ENCODE measurements at places on chromosomes 12 and 14.

- no peak for DNase-seq
These were observed 125.9 kb downstream of the EFCAB11 start for GRCh38 chr14:89828471-89829165.

- DNase-seq, result no peak
These were observed 255.8 kb upstream of the CRY1 start for GRCh38 chr12:107349008-107349747.

GRCh38 chr12:28857369-28857768 lies 291.7 kb upstream of the FAR2 start:
- no peak for DNase-seq

DNA sequence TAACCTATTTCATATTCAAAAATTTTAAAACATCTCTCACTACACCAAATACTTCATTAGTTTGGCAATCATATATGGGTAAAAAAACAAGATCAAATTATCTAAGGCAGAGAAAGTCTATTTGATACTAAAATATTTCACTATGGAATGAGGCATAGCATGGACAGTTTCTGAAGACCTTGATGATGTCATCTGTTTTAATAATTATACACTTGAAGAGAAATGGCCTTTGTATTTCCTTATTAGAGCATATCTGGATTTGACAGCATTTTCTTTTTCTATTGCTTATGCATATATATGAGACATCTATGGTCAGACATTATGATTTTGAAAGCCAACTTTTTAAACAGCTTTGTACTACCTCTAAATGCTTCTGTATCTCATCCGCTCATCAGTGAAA lies 88.6 kb downstream of the DDHD1 start:
- DNase-seq, result no peak

DNA sequence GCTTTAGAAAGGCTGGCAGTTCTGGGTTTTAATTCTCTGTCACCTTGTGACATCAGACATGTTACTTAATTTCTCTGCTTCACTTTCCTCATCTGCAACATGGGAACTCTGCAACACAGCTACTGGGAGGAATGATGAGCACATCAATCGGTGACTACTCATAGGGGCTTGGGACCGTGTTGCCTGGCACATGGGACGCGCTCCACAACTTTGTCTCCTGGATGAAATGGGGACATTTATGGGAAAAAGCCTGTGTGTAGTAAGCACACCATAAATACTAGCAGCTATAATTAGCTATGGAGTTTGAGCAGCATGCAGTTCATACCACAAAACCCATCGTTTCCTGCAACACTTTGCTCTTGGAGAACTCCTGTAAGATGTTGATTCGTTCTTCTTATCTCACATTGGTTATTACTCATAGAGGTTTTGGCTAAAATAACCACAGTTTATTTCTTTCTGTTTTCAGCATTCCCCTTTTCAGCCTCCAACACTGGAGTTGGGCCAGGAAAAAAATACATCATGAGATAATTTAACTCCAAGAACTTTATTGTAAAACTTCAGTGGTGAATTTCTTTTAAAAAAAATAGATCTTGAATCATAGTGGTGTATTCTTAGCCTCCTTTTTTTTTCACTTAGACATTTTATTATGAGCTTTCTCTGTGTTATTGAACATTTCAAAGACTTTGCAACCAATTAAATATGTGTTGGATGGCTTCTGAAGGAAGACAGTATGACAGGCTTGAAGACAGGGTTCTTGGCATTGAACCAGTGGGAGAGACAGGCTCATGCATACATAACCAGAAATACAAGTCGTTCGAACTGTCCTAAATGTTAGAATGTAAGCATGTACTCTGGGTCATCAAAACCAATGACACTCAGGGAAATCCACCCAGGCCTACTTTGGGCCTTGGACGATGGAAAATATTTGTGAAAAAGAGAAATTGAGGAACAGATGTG lies 72.7 kb downstream of the RIN3 start:
- no peak for DNase-seq

DNA sequence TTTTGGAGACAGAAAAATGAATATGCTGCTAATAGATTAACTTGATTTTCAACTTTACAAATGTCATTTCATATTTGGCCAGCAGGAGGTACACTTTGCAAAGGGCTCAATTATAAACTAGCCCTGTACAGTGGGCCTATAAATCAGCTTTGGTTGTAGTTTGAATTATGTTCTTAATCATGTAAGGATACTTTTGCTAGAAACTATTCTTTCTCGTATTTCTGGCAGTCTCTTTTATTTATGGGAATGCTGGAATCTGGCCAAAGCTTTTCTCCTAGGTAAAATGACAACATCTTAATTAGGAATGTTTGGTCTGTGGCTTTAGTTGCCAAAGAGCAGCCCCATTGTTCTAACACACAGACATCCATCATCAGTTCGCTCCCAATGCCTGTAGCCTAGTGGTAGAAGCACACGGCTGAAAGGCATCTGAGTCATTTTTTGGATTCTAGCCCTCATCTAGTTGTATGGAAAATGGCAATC lies 1322.3 kb upstream of the SEL1L start:
- DNase-seq, result no peak

DNA sequence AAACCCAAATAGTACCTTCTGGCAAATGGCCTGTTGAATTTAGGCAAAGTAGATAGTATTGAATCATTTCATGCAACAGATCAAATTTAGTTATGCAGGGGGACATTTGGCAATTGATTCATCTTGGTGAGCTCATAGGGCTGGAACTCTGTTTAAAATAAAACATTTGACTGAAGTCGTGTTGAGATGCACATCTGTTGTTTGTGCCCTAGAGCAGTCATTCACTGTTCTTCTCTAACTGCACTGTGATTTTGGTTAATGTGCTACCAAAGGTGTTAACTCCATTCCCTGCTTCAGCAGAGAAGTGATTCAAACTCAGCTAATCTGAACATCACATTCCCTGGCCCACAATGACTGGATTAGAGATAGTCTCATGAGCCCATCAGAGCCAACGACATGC lies 44.0 kb upstream of the CSRP2 start:
- no peak for DNase-seq

DNA sequence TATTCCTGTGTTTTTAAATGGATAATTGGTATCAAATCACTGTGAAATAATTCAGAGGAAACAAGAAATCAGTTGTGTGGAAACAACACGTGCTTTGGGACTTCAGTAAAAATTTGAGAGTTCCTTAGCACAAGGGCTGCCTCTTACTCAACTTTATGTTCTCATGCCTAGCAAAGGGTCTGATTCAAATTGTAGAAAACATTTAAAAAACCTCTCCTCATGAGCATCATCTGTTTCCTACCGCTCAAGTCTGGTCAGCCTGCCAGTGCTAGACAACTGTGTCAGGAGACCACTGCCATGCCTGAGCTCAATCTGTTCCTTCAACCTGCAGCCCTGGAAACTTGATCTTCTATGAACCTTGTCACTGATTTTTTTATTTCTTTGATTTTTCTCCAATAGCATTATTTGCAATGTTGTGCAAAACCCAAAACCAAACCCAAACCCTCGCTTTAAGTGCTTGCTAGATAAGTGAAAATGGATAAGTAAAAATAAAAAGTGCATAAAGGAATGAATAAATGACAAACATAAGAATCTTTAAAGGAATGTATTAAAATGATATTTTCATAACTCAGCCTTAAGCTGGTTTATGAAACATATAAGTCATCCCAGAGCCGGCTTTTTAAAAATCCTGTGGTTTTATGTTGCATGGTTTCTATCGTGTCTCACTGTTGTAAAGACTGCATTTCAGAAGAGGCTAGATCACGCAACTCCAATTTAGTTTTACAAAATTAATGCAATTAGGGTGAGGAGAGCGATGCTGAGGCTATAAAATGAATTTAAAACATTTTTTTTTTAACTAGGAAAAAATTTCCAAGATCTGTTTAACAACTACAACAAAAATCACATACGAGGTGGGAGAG lies 361.2 kb upstream of the PDE3A start:
- no peak for DNase-seq

DNA sequence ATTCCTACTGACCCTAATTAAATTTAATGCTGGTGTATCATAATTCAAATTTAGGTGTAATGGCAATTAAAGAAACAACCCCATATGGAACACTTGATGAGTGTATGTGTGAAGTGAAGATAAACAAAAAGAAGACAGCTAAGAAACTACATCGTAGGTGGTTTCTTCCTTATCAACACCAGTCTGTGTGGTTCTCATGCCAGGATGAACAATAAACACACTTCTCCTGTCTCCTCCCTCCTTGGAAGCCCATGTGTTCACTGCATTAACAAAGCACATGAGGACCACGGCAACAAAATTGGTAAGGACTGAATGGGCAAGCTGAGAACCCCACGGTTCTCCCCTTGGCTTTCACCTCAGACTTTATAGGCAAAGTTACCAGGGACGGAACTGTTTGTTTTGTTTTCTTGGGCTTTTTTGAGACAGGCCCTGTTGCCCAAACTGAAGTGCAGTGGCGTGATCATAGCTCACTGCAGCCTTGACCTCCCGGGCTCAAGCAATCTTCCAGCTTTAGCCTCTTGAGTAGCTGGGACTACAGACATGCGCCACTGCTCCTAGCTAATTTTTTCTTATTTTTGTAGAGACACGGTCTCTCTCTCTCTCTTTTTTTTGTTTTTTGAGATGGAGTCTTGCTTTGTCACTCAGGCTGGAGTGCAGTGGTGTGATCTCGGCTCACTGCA lies 71.0 kb downstream of the TRAFD1 start:
- DNase-seq, result no peak

DNA sequence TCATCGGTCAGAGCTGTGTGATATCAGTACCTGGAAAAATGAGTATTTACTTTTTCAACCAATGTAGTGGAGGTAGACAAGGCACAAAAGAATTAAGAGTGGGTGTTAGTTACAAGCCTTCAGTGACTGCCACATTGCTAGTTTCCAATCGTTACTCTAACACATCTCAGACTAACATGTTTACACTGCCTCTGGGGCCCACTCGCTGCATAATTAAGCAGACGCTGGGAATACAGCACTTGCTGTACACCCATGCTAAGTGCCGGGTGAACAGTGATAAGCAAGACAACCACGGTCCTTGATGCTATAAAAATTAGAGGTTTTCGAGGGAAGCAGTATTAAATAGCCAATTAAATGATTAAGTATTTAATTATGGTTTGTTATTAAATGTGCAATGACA lies 1147.6 kb downstream of the AACS start:
- no peak for DNase-seq

- no peak for DNase-seq
These were observed 93.7 kb downstream of the RMST start for GRCh38 chr12:97556302-97556779.

- no peak for DNase-seq
These were observed 94.9 kb downstream of the BCAT1 start for GRCh38 chr12:24854017-24854416.

DNA sequence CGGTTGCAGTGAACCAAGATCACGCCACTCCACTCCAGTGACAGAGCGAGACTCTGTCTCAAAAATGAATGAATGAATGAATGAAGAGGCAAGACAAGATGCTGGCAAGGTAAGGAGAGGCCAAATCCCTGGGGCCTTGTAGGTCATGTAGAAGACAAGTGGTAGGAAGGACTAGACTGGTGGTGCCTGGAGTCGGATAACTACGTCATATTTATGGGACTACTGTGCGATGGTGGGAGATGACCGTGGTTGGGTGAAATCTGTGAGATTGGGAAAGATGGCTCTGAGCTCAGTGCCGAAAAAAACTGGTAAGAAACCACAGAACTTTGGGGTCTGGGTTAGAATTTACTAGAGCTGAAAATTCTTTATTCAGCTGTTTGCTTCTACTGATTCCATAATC lies 50.6 kb downstream of the HELB start:
- DNase-seq, result no peak

- DNase-seq, result peak; percentile 71
These were observed 2.4 kb upstream of the TNS2 start for GRCh38 chr12:53047221-53048032.

DNA sequence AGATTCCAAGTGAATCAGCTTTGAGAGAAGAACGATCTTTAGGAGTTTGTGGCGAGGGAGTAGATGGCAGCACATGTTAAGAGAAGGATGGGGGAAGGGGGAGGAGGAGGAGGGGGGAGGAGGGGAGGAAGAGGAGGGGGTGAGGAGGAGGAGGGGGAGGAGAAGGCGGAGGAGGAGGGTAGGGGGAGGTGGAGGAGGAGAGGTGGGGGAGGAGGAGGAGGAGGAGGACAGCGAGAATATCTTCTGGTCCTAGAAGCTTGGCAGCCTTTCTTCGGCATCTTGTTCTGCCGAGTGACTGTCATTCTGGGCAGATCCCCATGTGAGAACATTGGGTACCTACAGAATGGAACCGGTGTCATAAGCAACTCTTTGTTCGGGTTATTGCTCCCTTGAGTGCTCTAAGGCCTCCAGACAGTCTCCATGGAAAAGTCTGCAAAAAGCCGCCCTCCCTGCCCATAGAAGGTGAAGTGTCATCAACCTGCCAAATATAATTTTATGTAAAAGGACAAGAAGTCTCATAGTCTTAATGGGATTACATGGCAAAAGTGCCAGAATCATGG lies 6.9 kb downstream of the RFC5 start:
- no peak for DNase-seq

GRCh38 chr12:120093592-120094355 lies 22.8 kb downstream of the RAB35 start:
- no peak for DNase-seq

DNA sequence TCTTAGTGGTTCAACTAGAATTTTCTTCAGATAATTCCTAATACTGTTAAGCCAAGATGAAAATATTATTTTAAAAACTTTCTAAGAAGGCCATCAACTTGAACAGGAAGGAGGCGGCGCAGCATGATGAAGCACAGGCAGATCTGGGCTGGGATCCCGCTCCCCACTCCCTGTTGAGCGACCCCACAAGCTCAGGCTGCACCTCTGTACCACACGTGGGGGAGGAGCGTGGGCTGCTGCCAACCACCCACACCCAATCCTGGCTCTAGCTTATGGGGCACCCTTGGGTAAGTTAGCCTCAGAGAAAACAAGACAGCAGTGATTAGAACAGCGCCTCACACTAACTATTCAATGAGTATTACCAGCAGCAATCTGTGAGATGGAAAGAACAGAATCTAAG lies 6.0 kb downstream of the MTERF2 start:
- no peak for DNase-seq

- DNase-seq, result peak; percentile 45
These were observed 94.3 kb downstream of the RFLNA start for GRCh38 chr12:124389138-124389724.

- DNase-seq, result no peak
These were observed 7.6 kb downstream of the KRAS start for GRCh38 chr12:25242981-25243679.

GRCh38 chr14:50257732-50258131 lies 26.4 kb upstream of the SOS2 start:
- DNase-seq, result no peak

- no peak for DNase-seq
These were observed 127.3 kb downstream of the RFLNA start for GRCh38 chr12:124422142-124422569.

GRCh38 chr12:94622475-94622874 lies 27.9 kb downstream of the TMCC3 start:
- no peak for DNase-seq
